ENCODE measurements at places on chromosomes 7 and 10.
A peak's percentile ranks its signal among the peaks of the same experiment; 100 is the strongest.

- no peak for DNase-seq
These were observed 461.0 kb downstream of the PTPRN2 start for GRCh38 chr7:158126661-158127060.

DNA sequence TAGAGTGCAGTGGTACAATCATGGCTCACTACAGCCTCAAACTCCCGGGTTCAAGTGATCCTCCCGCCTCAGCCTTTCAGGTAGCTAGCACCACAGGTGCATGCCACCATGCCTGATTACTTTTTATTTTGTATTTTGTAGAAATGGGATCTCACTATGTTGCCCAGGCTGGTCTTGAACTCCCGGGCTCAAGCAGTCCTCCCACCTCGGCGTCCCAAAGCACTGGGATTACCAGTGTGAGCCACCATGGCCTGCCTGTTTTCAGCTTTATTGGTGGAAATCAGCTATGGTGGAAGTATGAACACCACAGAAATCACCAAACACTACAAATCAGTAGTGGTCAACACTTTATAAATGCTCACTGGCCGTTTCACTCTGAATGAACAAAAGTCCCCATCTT, 299.9 kb upstream of the LYZL1 start:
- DNase-seq, result no peak

DNA sequence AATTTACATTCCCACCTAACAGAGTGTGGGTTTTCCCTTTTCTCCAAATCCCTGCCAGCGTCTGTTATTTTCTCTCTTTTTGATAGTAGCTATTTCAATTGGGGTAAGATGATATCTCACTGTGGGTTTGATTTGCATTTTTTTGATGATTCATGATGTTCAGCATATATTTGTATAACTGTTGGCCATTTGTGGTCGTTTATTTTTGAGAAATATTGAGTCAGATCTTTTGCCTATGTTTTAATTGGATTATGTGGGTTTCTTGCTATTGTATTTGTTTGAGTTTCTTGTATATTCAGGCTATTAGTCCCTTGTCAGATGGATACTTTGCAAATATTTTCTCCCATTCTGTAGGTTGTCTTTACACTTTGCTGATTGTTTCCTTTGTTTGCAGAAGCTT, 193.8 kb downstream of the ABCA13 start:
- no peak for DNase-seq

DNA sequence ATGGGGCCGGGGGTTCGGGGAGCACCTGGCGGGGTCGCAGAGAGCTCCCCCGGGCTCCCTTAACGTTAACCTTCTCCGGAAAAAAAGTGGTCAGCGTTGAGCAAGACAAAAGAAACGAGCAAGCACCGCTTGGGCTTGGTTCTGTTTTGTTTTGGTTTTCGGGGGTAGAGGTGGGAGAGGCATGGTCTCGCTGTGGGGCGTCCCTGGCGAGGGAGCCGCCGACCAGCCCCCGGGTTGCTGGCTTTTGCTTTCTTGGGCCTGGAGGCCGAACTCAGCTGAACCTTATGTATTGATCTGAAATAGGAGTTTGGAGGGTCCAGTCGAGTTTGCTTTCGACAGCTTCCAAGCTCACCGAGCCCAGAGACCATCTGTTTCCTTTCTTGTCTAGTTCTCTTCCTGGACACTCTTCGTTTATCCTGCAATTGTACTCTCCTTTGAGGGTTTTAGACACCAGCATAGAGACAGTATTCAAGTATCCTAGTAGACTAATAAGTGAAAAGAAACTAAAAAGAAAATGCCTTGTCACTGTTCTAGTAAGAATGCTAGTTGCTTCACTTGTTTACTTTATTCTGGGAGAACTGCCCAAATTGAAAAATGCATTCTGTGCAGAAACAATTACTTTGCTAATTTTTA, 980 bp downstream of the FHIP2A start:
- DNase-seq, result peak; percentile 5

- DNase-seq, result no peak
These were observed 314.2 kb upstream of the GNAI1 start for GRCh38 chr7:79820387-79820786.

GRCh38 chr10:79275431-79275851, 71.8 kb upstream of the PPIF start:
- DNase-seq, result no peak

DNA sequence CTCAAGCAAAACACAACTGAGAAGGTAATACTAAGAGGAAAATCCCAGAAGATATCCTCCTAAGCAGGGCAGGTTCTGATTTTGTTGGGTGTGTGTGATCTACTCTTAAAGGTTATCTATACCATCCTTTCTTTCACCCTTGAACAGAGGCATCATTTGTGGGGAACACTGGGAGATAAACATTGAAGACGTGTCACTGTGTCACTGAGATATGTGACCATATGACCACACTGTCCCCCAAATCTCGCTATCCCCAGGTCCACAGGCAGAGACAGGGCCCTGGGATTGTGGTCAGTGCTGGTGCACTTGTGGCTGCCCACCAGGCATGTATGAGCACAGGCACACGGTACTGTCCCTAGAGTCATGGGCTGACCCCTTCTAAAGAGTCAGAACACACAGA, 30.0 kb downstream of the TECTB start:
- no peak for DNase-seq

- DNase-seq, result no peak
These were observed at the start of gene TMEM273 for GRCh38 chr10:49187950-49188761. TSS of gene TMEM273 (minus strand) at chr10:49188391. CDS start at chr10:49188336, 55 bp downstream.

GRCh38 chr10:28769091-28769604, 91.8 kb downstream of the BAMBI start:
- DNase-seq, result no peak

- no peak for DNase-seq
These were observed 165.8 kb downstream of the SRPK2 start for GRCh38 chr7:105222953-105223352.

DNA sequence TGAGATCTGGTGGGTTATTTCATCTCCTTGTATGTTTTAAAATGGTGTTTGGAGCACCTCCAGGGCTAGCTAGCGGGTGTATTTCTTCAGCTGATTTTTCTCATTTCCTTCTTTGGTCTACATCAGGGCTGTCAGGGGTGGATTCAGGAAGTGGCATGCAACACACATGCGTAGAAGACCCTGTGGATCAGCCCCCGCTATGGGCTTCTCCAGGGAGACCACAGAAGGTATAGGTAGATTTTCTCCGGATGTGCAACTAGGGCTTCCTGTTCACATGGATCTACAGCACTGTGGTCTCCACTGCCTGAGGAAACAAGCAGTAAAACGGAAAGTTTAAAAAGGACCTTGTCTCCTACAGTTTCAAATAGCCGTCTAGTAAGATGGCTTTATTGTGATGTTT, 10.4 kb downstream of the NUB1 start:
- peak; percentile 10 for DNase-seq

DNA sequence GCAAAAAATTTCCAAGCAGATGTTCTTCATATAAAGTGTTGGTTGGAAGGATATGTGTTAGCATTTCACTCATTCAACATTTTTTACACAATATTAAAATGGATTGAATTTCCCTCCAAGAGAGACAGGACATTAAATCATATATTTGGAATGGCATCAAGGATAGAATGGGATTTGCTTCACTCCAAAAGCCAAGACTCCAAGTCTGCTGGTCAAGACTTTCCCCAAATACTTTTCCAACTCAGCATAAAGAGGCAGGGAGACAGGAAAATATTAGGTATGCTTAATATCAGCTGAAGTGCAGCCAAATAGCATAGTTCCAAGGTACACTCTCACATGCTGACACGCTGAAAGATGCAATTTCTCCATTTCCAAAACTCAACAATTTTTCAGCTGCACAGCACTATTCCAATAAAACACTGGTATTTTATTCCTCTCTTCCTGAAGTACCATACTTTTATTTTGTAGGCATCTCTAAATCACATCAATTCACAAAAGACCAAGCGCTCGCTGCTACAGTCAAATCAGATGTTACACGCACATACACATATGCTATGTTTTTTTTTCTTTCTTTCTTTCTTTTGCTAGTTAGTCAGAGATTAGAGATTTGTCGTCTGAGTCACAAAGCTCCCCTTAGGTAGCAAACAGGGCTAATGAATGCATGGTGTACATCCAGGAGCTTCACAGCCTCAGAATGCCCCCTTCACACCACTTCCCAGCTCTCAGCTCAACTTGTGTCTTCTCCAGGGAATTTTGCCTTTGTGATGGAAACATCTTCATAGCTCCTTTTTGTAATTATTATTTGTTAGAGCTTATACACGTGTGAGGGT, 1033.8 kb upstream of the AUTS2 start:
- no peak for DNase-seq

- DNase-seq, result no peak
These were observed 83.0 kb upstream of the FAM180A start for GRCh38 chr7:135831455-135832195.

- no peak for DNase-seq
These were observed 64.2 kb downstream of the PHYHIPL start for GRCh38 chr10:59240582-59241183.

DNA sequence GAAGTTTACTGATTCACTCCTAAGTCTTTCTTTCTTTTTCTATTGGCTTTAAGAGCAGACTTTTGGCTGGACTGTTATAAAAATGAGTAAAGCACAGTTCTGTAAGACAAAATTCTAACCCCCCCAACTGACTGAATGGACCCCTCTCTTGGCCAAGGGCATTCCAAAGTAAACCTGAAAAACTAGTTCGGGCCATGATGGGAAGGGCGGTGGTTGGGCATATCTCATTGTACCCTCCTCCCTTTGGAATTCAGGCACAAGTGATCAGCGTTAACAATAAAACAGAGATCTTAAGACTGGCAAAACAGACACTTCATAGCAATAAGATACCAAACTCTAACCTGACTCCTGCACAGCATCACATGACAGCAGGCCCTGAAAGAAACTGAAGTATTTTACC, 6.1 kb upstream of the KIF20B start:
- DNase-seq, result no peak

- DNase-seq, result no peak
These were observed 12.6 kb downstream of the TWIST1 start for GRCh38 chr7:19104811-19105210.

- no peak for DNase-seq
These were observed 2.7 kb upstream of the CLEC5A start for GRCh38 chr7:141949451-141949850.

GRCh38 chr7:3109311-3109915, 65.7 kb upstream of the CARD11 start:
- DNase-seq, result no peak

DNA sequence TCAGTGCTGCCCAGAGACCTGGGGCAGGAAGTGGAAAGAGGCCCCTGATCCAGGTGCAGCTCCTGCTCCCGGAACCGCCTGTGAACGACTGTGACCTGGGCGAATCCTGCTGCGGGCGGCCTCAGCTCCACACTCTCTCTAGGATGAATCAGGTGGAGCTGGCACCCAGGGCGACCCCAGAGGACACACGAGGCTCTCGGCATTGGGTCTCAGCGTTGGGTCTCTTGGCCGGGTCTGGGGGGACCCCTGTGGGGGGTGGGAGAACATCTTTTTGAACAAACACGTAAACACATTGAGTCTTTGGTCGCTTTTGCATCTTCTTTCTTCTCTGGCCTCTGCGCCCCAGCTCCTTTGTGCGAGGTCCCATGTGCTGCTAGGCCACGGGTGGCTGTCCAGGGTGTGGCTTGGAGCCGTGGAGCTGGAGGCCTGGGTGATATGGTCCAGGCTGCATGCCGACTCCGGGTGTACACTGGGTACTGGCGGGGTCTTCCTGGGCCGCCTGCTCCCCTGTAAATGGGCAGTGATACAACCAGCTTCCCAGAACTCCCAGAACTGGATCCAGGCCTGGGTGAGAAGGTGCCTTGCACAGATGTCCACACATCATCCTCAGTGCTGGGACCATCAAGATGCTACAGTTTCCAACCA, 435.8 kb downstream of the DNAJB6 start:
- no peak for DNase-seq

- no peak for DNase-seq
These were observed 384.7 kb downstream of the MDFIC start for GRCh38 chr7:115306586-115306985.

GRCh38 chr10:100349087-100349486, 2.1 kb downstream of the SCD start:
- no peak for DNase-seq

DNA sequence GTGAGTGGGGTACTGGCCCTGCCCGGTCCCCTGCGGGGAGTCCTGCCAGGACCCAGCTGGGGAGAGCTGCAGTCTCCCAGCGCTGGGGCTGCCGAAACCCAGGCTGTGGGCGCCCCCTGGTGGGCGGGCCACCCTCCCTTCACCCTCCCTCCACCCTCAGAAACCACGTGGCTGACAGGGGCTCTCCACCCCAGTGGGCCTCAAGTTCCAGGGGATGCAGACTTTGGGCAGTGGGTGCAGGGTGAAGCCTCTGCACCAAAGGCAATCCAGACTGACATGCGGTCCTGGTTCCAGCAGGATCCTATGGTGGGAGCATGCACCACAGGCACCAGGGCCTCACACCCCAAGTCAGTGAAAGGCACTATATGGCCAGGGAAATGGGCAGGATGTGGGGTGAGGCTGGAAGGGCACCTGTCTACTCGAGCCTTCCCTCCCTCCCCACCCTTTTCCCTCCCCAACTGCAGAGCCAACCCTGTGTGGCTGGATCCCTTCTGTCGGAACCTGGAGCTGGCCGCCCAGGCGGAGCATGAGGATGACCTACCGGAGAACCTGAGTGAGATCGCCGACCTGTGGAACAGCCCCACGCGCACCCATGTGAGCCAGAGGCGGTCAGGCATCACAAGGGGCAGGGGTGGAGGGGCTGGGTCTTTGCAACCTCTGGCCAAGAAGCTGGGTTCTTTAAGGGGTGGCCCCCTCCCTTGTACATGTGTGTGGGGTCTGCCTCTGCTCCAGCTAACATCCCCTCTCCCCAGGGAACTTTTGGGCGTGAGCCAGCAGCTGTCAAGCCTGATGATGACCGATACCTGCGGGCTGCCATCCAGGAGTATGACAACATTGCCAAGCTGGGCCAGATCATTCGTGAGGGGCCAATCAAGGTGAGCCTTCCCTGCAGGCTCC, 38.8 kb downstream of the PSAP start:
- peak; percentile 73 for DNase-seq

DNA sequence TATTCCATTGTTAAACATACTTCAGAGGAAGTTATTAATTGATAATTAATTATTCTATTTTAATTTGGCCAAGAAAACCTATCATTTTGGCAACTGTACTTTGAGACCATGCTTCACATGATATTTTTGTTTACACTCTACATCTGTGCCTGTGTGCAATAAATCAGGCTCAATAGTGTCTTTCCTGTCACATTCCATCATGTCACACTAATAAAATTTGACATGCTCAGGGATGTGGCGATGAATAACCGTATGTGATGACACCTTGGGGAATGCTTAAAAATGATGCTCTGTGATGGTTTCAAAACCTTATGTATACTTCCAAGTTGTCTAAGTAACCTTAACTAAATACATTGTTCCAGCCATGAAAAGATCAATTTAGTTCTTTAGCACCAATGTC, 364.6 kb upstream of the TEX47 start:
- DNase-seq, result no peak

DNA sequence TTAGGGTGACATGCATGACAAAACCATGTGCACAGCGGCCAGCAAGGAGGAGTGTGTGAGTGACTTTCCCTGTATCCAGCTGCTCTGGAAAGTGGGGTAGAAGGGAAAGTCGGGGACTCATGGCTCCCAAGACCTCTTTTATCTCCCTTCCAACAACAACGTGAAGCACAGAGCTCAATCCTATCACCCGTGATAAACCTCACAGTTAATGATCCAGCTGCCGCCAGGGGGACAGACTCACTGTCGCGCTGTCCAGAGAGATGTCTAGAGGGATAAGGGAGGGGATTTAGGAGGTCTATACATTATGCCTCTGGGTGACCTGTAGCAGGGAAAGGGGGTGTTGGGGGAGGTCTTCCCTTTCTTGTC, 84.0 kb upstream of the SMNDC1 start:
- no peak for DNase-seq

- no peak for DNase-seq
These were observed 774.5 kb upstream of the LRRTM3 start for GRCh38 chr10:66151346-66151745.

- no peak for DNase-seq
These were observed 9.3 kb downstream of the SCD start for GRCh38 chr10:100356067-100357017.
